ENCODE measurements at places on chromosomes 3 and 15.

GRCh38 chr15:23690015-23690414 lies 2.9 kb upstream of the NDN start:
- DNase-seq = no peak

DNA sequence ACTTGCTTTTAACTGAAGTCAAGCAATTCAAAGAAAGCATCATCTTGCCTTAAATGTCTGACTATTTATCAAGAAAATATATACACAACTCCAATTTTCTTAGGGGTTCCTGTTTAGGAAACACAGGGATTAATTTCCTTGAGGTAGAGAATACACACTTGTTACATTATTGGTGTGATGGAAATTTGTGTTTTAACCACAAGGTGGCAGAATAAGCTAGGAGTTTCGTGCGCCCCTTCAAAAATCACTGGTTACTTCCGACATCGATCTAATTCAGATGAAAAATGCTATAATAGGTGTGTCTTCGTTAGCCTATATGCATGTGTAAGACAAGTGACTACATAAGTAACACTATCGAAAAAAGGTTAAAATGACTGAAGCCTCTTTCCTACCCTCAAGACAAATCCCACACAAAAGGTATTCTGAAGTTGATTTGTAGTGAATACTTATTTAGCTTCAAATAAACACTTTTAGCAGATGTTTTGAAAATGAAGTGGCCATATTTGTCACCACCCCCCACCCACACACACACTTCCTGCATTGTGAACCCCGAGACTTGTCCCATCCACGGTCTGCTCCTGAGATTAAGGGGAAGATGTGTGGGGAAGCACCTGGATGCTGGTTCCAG lies 246.5 kb downstream of the ROBO1 start:
- DNase-seq = no peak

GRCh38 chr3:136078421-136079364 lies 113.2 kb downstream of the PPP2R3A start:
- DNase-seq = no peak

GRCh38 chr3:72549761-72550581 lies 298.3 kb downstream of the SHQ1 start:
- no peak for DNase-seq

GRCh38 chr3:124951511-124952281 lies 17.1 kb upstream of the MUC13 start:
- no peak for DNase-seq

Data from activated T-cell treated with anti-CD3 and anti-CD28 coated beads for 4 hours (primary cell).